Bone marrow (tissue), 2 donors: ENCODE measurements at places on chromosomes 3 and 15.

DNA sequence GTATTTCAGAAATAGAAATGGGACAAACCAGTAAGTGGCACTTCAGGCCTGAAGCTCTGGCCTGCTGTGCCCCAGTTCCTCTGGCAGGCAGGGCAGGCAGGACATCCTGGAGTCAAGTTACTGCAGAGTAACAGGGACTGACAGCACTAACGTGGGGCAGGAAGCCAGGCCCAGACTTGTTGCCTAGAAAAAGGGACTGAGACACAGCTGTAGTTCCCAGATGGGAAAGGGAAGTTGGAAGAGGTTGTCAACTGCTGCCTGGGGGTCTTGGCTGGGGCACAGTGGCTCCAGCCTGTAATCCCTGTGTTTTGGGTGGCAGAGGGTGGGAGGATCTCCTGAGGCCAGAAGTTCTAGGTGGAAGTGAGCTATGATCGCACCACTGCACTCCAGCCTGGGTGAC lies 171.9 kb downstream of the FMN1 start:
- DNase-seq, result no peak

- DNase-seq, result no peak
These were observed 124.7 kb upstream of the SPATA12 start for GRCh38 chr3:56935811-56936210.

GRCh38 chr15:96209285-96209735 lies 121.2 kb upstream of the NR2F2 start:
- DNase-seq, result no peak

- no peak for DNase-seq
These were observed 22.9 kb downstream of the FOXP1 start for GRCh38 chr3:71560665-71561064.

DNA sequence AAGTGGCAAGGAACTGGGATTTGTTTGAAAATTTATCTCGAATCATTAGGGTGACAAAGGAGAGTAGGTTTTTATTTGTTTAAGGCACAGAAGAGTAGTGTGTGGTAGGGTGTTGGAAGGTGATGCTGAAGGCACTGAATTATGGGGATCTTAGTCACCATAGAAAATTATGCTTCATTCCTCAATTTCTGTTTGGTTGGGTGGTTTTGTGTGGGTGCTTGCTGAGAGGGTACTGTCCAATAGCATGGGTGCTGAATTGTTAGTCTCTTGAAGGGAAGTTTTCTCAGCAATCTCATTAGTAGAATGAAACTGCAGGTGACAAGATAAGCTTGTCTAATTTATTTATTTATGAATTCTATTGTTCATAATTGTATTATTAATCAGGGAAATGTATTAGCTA lies 610.9 kb downstream of the AGBL1 start:
- no peak for DNase-seq

DNA sequence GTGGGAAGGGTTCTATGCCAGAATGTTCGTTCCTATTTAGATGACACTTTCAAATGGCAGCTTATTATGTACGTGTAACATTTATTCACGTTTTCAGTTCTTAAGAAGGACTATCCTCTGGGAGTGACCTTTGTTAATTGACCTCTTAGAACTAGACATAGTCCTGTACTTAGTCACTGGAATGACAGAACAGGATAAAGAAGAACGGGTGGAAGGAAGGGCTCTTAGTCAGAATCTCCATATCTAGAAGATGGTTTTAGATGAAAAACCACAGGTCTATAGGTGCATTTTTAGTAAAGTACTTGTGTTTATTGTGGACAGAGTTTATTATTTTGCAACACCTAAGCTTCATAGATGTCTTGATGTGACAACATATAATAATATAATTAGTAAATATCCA lies 6.5 kb downstream of the METTL6 start:
- no peak for DNase-seq

DNA sequence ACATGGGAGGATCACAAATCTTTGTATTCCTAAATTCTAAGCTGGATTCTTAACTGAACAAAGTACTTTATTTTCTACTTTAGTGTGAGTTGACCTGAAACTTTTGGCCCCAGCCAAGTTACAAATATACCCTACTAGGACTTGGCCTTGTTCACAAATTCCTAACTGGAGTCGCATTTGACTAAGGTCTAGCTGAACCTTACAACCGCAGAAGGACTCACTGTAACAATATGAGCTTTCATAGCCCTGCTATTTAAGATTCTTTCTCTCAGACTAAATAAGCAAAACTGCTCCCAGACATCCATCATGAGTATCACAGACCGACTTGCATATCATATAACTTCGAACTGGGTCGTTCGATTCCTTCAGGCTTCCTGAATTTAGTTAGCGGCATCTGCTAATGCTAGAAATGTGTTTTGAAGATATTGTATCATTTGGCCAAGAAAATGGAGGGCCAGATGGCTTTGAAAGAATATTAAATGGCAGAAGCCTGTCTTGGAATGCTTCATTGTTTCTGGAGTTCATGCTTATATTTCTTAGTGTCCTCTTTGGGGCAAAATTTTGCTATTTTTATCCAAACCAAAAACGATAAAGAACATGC lies 28.4 kb upstream of the ADAMTS9 start:
- no peak for DNase-seq

GRCh38 chr15:38127306-38127771 lies 125.3 kb upstream of the SPRED1 start:
- no peak for DNase-seq

- no peak for DNase-seq
These were observed 40.4 kb downstream of the CACNA1D start for GRCh38 chr3:53534676-53535400.

DNA sequence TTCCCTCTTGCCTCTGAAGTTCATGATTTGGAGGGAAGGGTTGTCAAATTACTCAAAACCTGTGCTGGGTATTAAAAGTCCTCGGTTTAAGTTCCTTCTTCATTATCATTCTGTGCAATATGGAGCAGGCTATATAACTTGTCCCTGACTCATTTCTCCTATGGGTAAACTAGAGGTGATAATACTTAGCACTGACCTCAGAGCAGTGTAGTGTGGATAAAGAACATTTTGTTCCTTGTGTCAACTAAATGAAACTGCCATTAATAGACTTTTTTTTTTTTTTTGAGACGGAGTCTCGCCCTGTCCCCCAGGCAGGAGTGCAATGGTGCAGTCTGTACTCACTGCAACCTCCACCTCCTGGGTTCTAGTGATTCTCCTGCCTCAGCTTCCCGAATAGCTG lies 2.2 kb upstream of the BBX start:
- no peak for DNase-seq

DNA sequence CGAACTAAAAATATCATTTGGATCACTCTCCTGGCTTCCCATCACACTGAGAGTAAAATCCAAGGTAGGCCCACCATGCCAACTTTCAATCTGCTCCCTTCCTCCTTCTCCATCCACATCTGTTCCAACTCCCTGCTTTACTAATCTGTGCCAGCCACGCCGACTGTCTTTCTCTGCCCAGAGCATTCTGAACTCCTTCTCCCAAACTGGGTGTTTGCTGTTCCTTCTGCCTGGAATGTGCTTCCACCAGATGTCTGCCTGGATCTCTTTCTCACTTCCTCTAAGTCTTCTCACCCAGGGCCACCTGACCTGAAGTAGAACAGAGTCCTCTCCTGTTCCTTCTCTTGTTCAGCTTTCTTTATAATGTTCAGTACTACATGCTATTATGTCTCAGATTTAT lies 5.6 kb upstream of the ARL8B start:
- DNase-seq, result no peak

GRCh38 chr3:112320691-112321090 lies 12.3 kb upstream of the CD200 start:
- DNase-seq, result no peak

DNA sequence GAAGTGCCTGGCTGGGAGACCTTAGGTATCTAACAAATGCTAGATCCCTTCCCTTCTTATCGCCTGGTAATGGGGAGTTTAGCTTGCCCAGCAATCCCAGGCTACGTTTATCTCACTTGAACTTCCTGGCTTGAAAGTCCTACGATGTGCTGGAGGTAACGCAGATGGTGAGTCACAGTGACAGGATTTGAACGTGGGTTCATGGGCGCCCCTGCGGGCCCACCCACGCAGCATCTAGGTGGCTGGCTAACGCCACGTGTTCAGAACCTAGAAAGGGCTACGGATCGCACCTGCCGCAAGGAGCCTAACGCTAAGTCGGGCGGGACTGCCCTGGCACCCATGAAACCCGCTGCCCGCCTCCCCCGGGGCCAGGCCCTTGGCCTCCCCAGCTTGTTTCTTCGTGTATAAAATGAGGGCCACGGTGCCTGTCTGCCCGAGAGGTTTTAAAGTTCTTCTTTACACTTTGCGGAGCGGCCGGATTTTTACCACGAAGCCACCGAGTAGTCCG lies 600 bp upstream of the USP3 start:
- DNase-seq, result peak; percentile 95
